ENCODE measurements at places on chromosomes 6 and 20.

- DNase-seq: no peak
Observed at GRCh38 chr6:35723587-35723986, 13.2 kb upstream of the ARMC12 start.

- no peak for DNase-seq
Observed at GRCh38 chr6:159540152-159540551, 152.9 kb downstream of the SOD2 start.

- DNase-seq: no peak
Observed at GRCh38 chr6:112663698-112664097, 316.6 kb downstream of the RFPL4B start.

DNA sequence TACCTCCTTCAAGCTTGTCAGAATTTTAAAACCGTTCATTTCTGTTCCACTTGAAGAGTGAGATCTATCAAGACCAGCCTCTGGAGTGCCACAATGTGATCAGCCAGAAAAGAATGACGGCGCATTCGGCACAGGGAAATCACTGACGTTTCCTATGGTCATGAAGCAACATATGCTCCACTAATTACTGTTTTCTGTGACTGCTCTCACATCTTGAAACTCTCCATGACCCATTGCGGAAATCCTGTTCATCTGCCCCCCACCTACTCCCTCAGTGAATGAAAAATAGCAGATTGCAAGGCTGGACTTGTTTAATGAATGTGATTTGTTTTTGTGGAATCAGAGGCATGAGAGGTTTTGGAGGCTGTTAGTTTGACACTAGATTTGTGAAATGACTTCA, 53.2 kb downstream of the SAMD5 start:
- DNase-seq: no peak

GRCh38 chr6:146871611-146872425, 273.0 kb downstream of the ADGB start:
- no peak for DNase-seq

DNA sequence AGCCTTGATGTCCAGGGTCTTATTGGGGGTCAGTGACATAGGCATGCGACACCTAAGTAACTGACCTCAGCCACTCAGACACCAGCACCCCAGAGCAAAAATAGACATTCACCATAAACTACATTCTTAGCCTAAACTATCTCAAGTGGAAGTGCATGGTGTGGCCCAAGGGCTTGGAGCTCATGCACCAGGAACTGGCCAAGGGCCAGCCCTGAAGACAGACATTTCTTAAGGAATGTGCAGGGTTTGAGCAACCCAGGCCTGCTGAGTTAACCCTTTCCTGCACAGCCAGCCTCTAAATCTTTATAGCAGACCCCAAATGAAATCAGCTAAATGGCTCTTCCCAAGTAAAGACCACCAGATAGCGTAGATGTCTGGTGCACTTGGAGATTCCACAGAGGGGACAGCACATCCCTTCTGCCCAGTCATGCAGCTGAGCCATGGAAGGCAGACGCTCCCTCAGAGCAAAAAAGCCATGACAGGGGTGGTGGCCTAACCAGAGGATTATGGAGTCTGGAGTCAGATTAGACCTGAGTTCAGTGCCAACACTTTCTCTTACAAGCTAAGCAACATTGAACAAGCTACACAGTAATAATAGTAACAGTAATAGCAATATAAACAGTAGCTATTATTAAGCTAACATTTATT, 222.6 kb downstream of the ZMYND8 start:
- DNase-seq: no peak

GRCh38 chr6:24448828-24449525, 40.4 kb downstream of the GPLD1 start:
- no peak for DNase-seq

DNA sequence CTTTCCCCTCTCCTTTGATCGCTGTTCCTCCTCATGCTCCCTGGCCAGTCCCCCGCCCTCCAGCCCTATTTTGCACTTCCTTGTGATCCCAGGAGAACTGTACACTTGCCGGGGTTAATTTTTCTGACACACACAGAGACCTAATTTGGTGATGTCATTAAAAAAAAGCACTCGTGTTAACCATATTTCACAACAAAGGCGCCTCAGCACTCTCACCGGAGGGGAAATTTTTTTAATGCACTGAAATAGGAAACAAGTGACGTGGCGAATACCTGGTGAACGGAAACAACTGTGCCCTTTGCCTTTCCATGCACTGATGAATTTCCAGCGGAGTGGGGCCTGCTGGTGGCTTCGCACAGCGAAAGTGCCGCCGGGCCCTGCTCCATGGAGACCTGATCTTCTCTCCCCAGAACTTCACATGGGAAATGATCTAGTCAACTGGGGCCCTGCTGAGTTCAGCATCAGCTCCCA, 53.9 kb upstream of the TAGAP start:
- DNase-seq: no peak

- no peak for DNase-seq
Observed at GRCh38 chr20:47464380-47465101, 37.1 kb upstream of the NCOA3 start.

DNA sequence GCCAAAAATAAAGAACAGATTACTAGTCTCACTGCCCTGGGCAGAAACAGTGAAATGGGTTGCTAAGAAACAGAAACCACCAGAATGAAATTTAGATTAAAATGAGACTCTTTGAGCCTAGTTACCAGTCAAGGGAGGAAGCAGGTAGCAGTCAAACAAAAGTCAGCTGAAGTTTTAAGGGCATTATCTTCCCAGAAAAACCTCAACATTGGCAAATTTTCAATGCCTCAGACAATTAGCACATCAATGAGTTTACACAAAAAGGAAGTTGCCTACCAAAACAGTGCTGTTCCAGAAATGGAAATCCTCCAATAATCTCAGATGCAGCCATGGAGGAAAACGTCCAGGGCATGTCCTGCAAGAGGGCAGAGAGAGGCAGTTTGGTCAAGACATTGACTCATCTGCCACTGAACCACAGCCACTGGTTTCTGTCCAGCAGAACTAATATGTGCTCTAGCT, 399.7 kb upstream of the ADGRB3 start:
- DNase-seq: no peak

DNA sequence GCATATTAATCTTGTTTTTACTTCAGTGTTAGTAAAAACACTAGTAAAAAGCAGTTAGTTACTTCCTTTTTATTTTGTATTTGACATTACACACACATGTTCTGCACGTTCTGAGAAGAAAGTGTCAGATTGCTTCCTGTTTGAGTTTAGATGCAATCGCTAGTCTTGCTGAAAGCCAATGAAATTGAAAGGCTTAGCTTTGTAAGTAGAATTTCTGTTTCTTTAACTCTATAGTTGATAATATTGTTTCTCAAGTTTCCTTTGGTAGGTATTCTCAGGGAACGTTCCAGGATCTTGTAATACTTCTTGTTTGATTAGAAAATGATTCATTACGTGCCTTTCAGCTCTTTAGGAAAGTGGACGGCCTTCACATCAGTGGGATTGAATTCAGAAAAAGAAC, 55.0 kb downstream of the CDKAL1 start:
- no peak for DNase-seq

- DNase-seq: no peak
Observed at GRCh38 chr20:45058168-45058850, 42.6 kb downstream of the KCNS1 start.

DNA sequence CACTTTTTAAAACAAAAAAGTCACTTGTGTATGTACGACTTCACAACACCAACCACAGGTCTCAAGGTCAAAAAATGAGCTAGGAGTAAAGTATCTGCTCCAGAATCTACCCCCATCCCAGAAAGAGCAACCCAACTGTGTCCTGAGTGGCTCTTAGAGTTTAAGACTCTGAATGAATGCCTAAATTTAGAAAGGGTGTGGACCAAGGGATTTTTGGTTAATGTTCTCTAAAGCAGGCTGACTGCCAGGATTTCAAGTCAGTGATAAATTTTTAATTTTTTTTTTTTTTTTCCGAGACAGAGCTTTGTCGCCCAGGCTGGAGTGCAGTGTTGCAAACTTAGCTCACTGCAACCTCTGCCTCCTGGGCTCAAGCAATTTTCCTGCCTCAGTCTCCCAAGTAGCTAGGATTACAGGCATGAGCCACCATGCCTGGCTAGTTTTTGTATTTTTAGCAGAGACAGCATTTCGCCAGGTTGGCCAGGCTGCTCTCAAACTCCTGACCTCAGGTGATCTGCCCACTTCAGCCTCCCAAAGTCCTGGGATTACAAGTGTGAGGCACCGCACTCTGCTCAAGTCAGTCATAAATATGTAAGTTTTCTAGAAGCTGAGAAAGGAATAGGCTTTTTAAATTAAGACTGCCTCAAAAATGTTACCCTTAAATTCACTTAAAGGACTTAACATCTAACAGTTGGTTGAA, 20.2 kb downstream of the STAU1 start:
- DNase-seq: no peak

- DNase-seq: no peak
Observed at GRCh38 chr6:10626154-10626741, 68.2 kb downstream of the C6orf52 start.

DNA sequence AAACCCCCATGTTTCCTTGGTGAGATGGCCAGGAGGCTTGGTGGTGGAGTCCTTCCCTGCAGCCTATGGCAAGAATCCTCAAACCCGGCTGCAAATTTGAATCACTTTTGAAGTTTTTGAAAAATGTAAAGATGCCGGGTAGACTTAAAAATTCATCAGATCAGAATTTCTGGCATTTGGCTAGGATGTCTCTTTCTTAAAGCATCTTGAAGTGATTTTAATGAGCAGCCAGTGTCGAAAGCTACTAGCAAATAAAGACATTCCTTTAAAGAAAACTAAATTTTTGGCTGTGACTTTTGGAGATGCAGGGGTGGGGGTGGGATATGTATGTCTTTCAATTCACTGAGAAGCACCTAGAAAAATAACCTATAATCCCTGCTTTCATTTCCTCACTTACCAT, 25.6 kb upstream of the NOX3 start:
- DNase-seq: no peak

DNA sequence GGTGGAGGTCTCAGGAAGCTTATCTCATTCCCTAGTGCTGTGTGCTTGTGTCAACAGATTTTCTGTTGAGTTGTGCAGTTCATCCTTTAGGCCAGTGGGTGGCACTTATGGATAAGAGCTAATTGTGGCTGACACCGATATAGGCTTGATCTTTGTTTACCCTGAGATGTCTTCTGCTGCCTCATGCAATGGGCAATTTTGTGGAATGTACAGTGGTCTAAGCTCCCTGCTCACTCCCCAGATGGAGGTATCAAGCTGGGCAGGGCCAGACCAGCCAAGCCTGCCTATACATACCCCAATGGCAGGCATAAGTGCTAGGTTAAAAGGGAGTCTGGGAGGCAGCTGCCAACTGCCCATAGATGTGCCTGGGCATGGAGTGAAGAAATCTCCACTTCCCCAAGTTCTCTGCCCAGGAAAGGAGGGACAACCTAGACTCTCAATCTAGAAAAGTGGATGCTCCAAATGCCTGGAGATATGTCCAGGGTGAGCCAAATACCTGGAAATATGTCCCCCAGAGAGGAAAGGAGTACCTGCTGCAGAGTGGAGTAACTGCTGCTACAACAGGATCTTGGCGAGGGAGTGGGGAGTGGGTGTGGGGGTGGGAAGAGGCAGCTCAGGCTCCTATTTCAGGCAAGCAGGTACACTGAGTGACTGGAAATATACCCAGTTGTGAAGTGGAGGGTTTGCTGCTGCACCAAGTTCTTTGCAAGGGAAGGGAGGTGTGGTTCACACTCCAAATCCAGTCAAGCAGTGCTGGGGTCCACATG, 53.2 kb upstream of the ARG1 start:
- DNase-seq: no peak

GRCh38 chr6:138346302-138347195, 31.2 kb upstream of the SMIM28 start:
- DNase-seq: no peak

GRCh38 chr6:119957195-119957594, 607.6 kb upstream of the MAN1A1 start:
- no peak for DNase-seq

DNA sequence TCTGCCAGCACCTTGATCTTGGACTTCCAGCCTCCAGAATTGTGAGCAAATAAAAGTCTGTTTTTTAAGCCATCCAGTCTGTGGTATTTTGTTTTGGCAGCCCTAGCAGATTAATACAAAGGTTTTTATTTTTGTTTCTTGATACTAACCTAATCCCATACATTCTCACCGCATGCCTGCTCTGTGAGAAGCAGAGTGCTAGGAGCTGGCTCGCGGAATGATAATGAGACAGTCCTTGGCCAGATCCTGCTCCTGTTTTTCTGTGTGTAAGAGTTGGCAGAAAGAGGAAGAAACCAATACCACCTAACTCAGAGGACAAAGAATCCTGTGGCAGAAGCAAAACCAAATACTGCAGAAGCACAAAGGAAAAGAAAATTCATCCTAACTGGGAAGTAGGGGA, 82.6 kb downstream of the KIF16B start:
- no peak for DNase-seq

- no peak for DNase-seq
Observed at GRCh38 chr6:39377539-39377950, 55.0 kb upstream of the KCNK16 start.

GRCh38 chr6:137426007-137426689, 68.0 kb downstream of the OLIG3 start:
- DNase-seq: no peak

DNA sequence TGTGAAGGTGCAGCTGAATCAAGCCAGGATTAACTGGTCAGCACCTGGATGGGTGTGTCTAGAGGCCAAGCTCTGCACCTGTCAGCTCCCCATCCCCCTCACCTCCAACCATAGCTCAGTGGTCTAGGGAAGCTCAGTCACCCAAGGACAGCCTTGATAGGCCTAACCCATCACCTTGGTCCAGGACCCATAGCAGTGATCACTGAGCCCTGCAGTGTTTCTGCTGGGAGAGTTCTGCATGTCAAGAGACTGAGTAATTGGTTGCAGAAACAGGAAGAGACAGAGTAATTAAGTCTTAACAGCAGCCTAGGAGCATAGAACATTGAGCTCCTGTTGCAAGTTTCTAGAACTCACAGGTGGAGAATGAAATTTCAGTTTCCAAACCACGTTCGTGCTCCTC, 18.7 kb upstream of the RALGAPB start:
- DNase-seq: no peak

- DNase-seq: no peak
Observed at GRCh38 chr6:88378639-88379038, 212.5 kb upstream of the CNR1 start.

DNA sequence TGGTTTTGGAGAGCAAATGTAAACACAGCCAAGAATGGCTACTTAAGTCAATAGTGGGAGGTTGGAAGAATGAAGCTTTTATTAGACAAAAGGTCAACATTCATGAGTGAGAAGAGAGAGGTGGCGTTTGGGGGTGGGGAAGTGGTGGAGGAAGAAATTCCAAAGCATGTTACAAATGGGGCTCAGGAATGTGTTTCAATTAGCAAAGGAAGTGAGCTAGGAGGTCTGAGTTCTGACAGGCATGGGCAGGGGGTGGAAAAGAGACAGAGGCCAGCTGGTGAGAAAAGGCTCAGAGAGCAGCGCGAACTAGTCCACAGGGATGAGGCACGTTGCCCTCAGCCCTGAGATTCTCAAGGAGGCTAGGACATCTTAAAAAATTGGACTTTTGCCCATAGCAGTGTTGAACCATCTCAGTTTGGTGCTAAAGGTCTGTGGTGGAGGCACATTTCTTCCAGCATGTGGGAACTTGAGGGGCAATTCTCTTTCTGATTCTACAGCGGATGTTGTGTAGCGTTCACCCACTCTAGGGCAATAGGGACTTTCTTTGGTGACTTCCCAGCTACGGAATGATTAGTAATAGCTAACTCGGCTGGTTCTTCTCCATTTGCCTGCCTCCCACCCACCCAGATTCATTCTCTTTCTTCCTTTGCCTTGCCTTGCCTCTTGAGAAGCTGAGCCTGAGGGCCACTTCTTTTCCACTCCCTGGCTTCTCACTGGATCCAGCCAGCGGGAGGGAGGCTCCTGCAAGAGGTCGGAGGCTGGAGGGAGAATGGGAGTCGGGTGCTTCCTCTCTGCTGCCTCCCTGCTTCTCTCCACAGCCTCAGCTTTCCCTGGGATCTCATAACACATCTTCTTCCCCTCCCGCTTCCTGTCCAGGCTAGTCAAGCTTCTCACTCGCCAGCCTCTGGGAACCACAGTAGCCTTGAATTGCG, 45.1 kb upstream of the NEDD9 start:
- DNase-seq: no peak
